PC-9 (cell line): ENCODE measurements at places on chromosomes 5 and 9. TPM values are rescaled to one million over a fixed set of nuclear protein-coding genes. Genes with fewer than 3 reads are reported as not detected.

The KIAA1958 gene
- total RNA-seq, result 19.5 and 19.8 TPM in 2 replicates

DNA sequence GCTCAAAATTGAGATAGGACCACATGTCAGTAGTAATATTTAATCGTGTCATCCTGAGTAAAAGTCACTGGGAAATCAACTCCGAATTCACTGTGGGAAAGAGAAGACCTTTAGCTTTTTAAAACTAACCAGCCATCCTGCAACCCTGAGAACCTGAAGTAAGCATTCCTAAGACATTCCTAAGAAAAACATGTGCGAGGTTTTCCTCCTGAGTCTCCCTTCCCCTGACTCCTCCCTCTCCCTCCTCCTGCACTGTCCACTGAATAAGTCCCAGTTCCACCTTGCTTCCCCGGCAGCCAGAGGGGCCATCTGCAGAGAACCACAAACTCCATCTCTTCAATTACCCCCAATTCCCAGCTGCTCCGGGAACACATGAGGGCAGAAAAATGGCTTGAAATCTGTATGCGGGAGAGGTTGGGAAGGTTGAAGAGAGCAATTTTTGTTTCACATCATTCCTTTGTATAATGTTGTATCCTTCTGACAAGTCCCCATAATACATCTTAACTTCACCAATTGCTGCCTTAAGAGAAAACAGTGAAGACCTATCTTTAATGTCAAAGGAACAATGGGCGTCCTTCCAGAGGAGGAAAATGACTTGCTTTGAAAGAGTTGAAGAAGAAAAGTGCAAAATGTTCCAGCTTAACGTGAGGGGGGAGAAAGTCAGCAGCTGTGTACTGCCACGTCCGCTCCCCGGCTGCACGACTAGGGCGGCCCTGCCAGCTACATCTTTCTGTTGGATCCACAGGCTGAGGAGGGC lies 186.3 kb downstream of the ZNF462 start:
- no peak overlapping the region for H3K27ac ChIP-seq
- H3K4me1 ChIP-seq, result no peaks in the 10 kb centered on the region
- no peaks in the 10 kb centered on the region for H3K27me3 ChIP-seq
- H3K36me3 ChIP-seq, result no peaks in the 10 kb centered on the region
- DNase-seq, result no peak

DNA sequence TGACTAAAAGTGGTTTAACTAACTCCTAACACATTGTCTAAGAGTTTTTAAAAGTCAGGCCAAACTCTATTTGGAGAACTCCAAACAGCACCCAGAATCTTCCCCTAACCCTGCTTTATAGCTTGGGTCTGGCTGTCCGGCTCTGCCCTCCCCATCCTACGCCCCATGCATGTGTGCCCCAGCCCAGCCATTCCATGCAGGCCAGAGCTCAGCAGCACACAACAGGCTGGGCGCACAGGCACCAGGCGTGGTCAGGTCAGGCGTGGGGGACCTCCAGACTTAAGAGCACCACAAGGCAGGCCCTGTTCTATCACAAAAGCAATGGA lies 31.1 kb downstream of the SHB start:
- H3K4me3 ChIP-seq, result no peak overlapping the region
- peak overlapping the region; percentile 93 for H3K27ac ChIP-seq
- no peak for DNase-seq
- no peaks in the 10 kb centered on the region for H3K27me3 ChIP-seq
- peaks cover 97% of the 10 kb centered on the region for H3K4me1 ChIP-seq

DNA sequence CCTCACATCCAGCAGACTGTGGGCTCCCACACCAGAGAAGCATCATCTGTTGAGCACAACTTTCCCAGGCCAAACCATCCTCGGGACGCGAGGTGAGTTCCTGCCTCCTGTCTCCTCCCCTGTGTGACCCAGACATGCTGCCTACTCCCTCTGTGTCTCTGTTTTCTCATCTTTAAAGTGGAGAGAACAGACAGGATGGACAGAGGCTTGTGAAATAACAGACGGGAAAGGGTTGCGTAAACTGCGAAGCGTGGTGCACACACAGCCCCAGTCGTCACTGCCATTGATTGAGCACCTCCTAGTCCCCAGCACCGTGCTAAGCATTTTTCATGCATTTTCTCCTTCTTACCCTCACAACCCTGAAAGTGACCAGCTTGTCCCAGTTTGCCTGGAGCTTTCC lies 52.1 kb upstream of the LMX1B start:
- no peak overlapping the region for H3K27ac ChIP-seq
- no peak for DNase-seq
- no peaks in the 10 kb centered on the region for H3K4me1 ChIP-seq
- H3K27me3 ChIP-seq, result peaks cover 79% of the 10 kb centered on the region
- no peaks in the 10 kb centered on the region for H3K36me3 ChIP-seq

GRCh38 chr9:1046639-1047572 lies 3.3 kb upstream of the DMRT2 start:
- H3K27me3 ChIP-seq, result no peaks in the 10 kb centered on the region
- no peak overlapping the region for H3K27ac ChIP-seq
- no peaks in the 10 kb centered on the region for H3K4me1 ChIP-seq
- H3K36me3 ChIP-seq, result no peaks in the 10 kb centered on the region
- no peak for DNase-seq
- H3K4me3 ChIP-seq, result no peak overlapping the region

GRCh38 chr9:137757613-137758029 lies 120.0 kb upstream of the CACNA1B start:
- no peak for DNase-seq
- H3K27me3 ChIP-seq, result no peaks in the 10 kb centered on the region
- H3K4me1 ChIP-seq, result no peaks in the 10 kb centered on the region
- H3K4me3 ChIP-seq, result no peak overlapping the region
